T-cell (primary cell): ENCODE measurements at places on chromosomes 5 and 9. TPM values are rescaled to one million over a fixed set of nuclear protein-coding genes. Genes with fewer than 3 reads are reported as not detected.

DNA sequence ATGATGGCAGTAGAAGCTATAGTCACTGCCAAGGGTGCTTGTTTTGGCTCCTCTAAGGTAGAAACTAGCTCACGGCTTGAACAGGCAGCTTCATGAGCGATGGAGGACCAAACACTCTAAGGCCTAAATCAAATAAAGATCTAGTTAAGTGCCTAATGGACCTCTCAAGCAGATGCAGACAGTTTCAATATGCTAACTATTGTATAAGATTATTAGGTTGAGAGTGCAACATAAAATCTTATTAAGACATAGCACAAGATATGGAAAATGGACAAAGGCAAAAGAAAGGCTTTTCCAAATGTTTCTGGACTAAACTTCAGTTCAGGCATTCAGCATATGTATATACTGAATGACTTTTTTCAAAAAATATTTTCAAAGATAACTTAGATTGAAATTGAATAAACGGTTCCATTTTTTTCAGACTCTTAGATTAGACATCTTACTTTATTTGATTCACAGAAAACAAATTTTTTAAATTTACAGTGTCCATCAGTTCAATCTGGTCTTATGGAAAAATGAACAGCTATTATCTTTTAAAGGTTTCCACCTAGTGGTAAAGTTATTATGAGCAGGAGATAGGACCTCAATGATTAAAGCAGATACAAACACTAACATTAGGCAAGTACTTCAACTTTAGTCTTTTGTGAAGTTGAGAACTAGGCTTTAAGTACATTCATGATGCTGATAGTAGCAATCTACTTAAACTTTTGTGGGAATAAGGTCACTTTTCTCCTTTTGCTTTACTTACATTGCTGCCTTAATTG, 1167.7 kb downstream of the MAT2B start:
- H3K36me3 ChIP-seq, result no peaks in the 10 kb centered on the region
- no peaks in the 10 kb centered on the region for H3K4me1 ChIP-seq
- DNase-seq, result no peak
- no peak overlapping the region for H3K4me3 ChIP-seq
- H3K27me3 ChIP-seq, result no peaks in the 10 kb centered on the region

- H3K27ac ChIP-seq, result no peak within 1 kb of the TSS
- no peaks in the 10 kb centered on the region for H3K36me3 ChIP-seq
- DNase-seq, result peak; percentile 13
- H3K27me3 ChIP-seq, result peaks cover 26% of the 10 kb centered on the region
Measured at GRCh38 chr5:17217493-17218352, at the start of gene BASP1. TSS of gene BASP1 (plus strand) at chr5:17217631. CDS start at chr5:17275217, 57,586 bp downstream.

- no peaks in the 10 kb centered on the region for H3K36me3 ChIP-seq
- no peak overlapping the region for H3K4me3 ChIP-seq
Measured at GRCh38 chr9:24189986-24190385, 355.7 kb downstream of the IZUMO3 start.

- DNase-seq, result no peak
- H3K4me1 ChIP-seq, result no peaks in the 10 kb centered on the region
- no peaks in the 10 kb centered on the region for H3K27me3 ChIP-seq
- no peak overlapping the region for H3K4me3 ChIP-seq
- no peaks in the 10 kb centered on the region for H3K36me3 ChIP-seq
Measured at GRCh38 chr5:162288647-162289296, 221.2 kb downstream of the GABRG2 start.

GRCh38 chr5:118614731-118615456, 373.5 kb downstream of the DTWD2 start:
- no peak overlapping the region for H3K27ac ChIP-seq
- H3K4me1 ChIP-seq, result no peaks in the 10 kb centered on the region
- H3K27me3 ChIP-seq, result no peaks in the 10 kb centered on the region
- no peak for DNase-seq
- H3K36me3 ChIP-seq, result no peaks in the 10 kb centered on the region
- H3K4me3 ChIP-seq, result no peak overlapping the region

GRCh38 chr5:61280761-61281427, 51.2 kb upstream of the ZSWIM6 start:
- no peaks in the 10 kb centered on the region for H3K36me3 ChIP-seq
- no peak for DNase-seq
- H3K4me1 ChIP-seq, result peaks cover 2% of the 10 kb centered on the region
- no peak overlapping the region for H3K4me3 ChIP-seq
- no peak overlapping the region for H3K27ac ChIP-seq
- no peaks in the 10 kb centered on the region for H3K27me3 ChIP-seq

CCL27 gene
- total RNA-seq, result not detected

NFIB gene
- 0.36 TPM for total RNA-seq

- no peaks in the 10 kb centered on the region for H3K4me1 ChIP-seq
- no peaks in the 10 kb centered on the region for H3K36me3 ChIP-seq
- no peak overlapping the region for H3K4me3 ChIP-seq
- no peak overlapping the region for H3K27ac ChIP-seq
- no peak for DNase-seq
Measured at GRCh38 chr5:16894236-16895057, 41.6 kb downstream of the MYO10 start.

GRCh38 chr5:171588790-171589189, 169.3 kb downstream of the FGF18 start:
- no peak for DNase-seq
- H3K4me3 ChIP-seq, result no peak overlapping the region
- H3K27ac ChIP-seq, result no peak overlapping the region
- H3K4me1 ChIP-seq, result no peaks in the 10 kb centered on the region

- no peak for DNase-seq
- H3K4me1 ChIP-seq, result no peaks in the 10 kb centered on the region
- H3K4me3 ChIP-seq, result no peak overlapping the region
- no peaks in the 10 kb centered on the region for H3K36me3 ChIP-seq
Measured at GRCh38 chr5:106020894-106021293, 1649.8 kb downstream of the EFNA5 start.

DNA sequence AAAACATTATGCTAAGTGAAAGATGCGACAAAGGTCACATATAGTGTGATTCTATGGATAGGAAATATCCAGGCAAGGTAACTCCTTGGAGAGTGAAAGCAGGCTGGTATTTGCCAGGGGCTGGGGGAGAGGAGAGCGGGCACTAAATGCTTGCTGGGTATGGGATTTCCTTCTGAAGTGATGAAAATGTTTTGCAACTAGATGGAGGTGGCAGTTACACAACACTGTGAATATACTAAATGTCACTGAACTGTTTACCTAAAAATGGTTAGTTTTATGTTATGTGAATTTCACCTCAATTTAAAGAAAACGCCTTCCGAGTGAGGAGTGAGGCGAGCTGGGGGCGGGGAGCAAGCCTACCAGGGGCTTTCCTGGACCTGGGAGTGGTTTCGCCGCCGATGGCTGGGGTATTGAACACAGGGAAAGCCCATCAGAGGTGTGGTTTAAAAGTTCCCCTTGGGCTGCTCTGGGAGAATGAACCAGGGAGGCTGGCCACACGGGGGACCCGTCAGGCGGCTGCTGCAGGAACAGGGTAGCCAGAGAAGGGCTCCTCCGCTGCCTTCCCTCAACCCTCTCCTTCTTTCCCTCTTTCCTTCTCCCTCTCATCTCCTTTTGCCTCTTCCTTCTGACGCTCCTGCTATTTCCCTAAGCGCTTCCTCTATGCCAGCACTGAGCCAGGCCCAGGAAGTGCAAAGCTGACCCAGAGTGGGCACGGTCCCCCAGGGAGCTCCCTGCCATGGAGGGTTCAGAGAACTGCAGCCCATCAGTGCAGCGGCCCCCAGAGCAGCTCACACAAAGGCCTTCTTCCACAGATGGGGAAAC, 4.9 kb downstream of the AKNA start:
- H3K4me3 ChIP-seq, result peak overlapping the region; percentile 93
- no peaks in the 10 kb centered on the region for H3K27me3 ChIP-seq
- H3K4me1 ChIP-seq, result peaks cover 77% of the 10 kb centered on the region
- peak overlapping the region; percentile 93 for H3K27ac ChIP-seq
- H3K36me3 ChIP-seq, result peaks cover 64% of the 10 kb centered on the region
- DNase-seq, result peak; percentile 76

DNA sequence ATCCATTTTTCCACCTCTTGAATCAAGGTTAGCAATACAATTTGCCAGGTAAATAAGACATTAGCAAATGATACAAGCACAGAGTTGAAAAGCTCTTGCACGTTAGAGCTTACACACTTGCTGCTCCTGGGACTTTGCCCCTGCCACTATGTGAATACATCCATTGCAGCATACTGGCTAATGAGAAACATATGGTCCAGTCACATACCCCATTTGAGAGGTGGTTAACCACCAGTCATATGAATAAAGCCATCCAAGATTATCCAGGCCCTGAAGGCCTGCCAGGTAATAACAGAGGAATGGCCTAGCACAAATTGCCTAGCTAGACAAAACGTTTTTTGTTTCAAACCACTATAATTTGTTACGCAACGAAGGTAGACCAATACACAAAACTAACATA, 45.8 kb upstream of the FTMT start:
- no peak overlapping the region for H3K27ac ChIP-seq
- no peaks in the 10 kb centered on the region for H3K27me3 ChIP-seq
- no peaks in the 10 kb centered on the region for H3K36me3 ChIP-seq
- no peak for DNase-seq

DNA sequence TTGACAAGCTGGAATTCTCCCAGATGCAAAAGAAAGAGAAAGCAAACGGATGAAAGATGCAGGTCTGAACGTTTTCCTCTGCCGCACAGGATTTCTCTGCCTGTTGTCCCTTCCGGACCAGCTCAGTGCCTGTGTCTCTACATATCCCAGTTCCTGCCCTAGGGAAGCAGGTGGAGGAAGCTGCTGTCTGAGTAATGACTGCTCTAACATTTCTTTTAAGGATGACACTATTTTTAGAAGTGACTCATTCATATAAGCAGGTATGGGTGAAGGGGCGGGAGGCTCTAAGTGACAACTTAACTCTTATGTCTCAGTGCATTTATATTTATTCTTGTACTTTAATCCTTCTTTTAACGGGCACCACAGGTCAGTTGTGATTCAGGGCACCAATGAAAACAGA, 128.8 kb downstream of the SLC24A2 start:
- no peaks in the 10 kb centered on the region for H3K4me1 ChIP-seq
- no peak for DNase-seq
- H3K4me3 ChIP-seq, result no peak overlapping the region
- H3K36me3 ChIP-seq, result no peaks in the 10 kb centered on the region
- no peaks in the 10 kb centered on the region for H3K27me3 ChIP-seq

GRCh38 chr5:100900796-100901781, 2.0 kb downstream of the ST8SIA4 start:
- H3K27ac ChIP-seq, result peak overlapping the region; percentile 90
- H3K4me1 ChIP-seq, result peaks cover 45% of the 10 kb centered on the region
- DNase-seq, result peak; percentile 89
- no peaks in the 10 kb centered on the region for H3K36me3 ChIP-seq
- H3K27me3 ChIP-seq, result no peaks in the 10 kb centered on the region
- H3K4me3 ChIP-seq, result peak overlapping the region; percentile 70

FGF18 gene
- total RNA-seq, result 0.25 TPM

GRCh38 chr9:94672811-94673487, 33.6 kb upstream of the FBP1 start:
- DNase-seq, result no peak
- H3K36me3 ChIP-seq, result no peaks in the 10 kb centered on the region
- H3K4me1 ChIP-seq, result no peaks in the 10 kb centered on the region
- H3K27ac ChIP-seq, result no peak overlapping the region
